ENCODE measurements at places on chromosomes 3 and 15. TPM values are rescaled to one million over a fixed set of nuclear protein-coding genes. Genes with fewer than 3 reads are reported as not detected.

GRCh38 chr3:87201727-87202126 is 25.4 kb upstream of the CHMP2B start:
- no peak for DNase-seq

- no peak for DNase-seq
Observed at GRCh38 chr3:148455098-148455497, 242.6 kb upstream of the AGTR1 start.

GRCh38 chr3:143565951-143566350 is 282.3 kb downstream of the SLC9A9 start:
- no peak for DNase-seq

DNA sequence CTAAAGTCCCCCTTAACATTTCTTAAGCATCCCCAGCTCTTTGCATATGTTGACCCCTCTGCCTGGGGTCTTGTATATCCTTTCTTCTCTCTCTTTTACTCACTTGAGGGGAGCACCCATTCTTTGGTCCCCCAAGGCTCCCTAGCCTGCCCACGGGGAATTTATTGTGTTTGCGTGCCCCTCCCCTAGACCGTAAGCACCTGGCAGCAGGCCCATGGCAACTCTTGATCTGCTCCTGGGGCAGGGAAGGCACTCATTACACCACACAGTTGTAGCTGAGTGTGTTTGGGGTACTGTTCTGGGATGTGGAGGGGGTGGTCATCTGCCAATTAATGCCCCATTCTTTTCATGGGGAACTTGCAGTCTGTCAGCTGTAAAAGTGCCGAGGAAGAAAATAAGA is 27.3 kb upstream of the SMAD6 start:
- no peak for DNase-seq

- DNase-seq = no peak
Observed at GRCh38 chr15:31486506-31486905, 159.9 kb downstream of the KLF13 start.

The HACL1 gene
- total RNA-seq = 22.8 TPM

The TRAIP gene
- total RNA-seq = 21.0 TPM

The CAMP gene
- total RNA-seq = not detected

The SLC9A9 gene
- total RNA-seq = 1.6 TPM

The ATXN7 gene
- 42.8 TPM for total RNA-seq

The CLDN16 gene
- not detected for total RNA-seq

The ZPLD1 gene
- total RNA-seq = not detected

Measured in activated T-helper 2 cell treated with anti-CD3 and anti-CD28 coated beads, Interferon-gamma antibody, Interleukin-2, Interleukin-4, amounts not matched to agents 10 μg/mL and 5 μg/mL and 100 μg/mL, durations not matched to agents 14 hours and 24 hours and 36 hours (primary cell).